ENCODE measurements at places on chromosomes 5 and 9. TPM values are rescaled to one million over a fixed set of nuclear protein-coding genes. Genes with fewer than 3 reads are reported as not detected.

DNA sequence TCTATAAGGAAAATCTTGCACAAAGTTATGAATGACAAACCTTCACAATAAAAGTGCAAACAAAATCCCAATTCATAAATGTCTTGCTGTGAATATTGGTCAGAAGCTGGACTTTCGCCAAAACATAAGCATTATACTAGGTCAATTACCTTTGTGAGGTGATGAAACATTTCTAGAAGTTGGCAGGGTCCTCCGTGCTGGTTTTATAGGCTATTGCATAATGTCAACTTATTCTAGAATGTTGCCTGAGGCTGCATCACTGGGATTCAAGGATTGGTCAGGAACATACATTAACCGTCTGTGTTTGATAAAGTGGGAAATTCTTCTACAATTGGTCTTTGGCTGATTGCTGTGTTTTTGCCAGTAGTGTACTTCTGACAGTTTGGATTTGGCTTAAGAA, 49.8 kb upstream of the PALM2AKAP2 start:
- no peak for DNase-seq

- DNase-seq = no peak
Observed at GRCh38 chr5:104095527-104095926, 532.9 kb upstream of the NUDT12 start.

GRCh38 chr9:77883846-77884771, 147.5 kb downstream of the GNAQ start:
- DNase-seq = no peak

DNA sequence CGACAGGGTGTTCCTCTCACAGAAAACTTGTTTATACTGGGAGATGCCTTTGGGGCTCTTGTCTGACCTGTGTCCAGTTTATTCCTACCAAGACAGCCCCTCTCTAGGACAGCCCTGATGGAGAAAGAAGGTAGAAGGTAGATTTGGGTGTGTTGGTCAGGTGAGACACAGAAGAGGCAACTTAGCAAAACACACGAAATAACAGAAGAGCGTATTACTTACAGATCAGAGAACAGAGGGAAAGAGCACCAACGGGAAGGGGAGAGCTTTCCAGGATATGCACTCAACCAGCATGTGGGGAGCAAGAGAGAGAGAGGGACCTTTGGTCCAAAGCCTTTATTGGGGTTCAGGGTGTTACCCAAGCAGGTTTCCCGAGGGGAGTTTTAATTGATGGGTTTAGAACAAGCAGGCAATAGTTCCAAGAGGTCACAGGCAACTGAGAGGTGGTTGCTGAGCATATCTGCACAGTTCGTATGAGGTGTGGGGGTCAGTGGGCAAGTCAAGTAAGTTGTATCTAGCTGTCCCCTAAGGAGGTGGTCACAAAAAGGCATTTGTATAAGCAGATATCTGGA, 31.8 kb downstream of the BAAT start:
- DNase-seq = no peak

DNA sequence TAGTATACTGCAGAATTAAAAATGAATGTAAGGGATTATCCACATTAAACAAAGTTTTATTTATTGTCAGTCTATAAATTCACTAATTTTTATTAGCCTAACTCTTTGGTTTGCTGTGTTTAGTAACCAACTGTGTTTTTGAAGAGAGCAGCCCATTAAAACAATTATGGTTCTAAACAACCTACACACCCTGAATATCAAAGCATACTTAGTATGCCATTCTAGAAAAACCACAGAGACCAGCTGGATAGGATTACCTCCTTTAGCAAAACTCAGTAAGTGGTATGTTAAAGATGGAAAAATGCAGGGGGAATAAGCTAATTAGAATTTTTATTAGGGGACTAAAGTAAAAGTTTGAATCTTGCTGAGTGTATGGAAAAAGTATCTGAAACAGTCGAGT, 1981.7 kb upstream of the NUDT12 start:
- no peak for DNase-seq

DNA sequence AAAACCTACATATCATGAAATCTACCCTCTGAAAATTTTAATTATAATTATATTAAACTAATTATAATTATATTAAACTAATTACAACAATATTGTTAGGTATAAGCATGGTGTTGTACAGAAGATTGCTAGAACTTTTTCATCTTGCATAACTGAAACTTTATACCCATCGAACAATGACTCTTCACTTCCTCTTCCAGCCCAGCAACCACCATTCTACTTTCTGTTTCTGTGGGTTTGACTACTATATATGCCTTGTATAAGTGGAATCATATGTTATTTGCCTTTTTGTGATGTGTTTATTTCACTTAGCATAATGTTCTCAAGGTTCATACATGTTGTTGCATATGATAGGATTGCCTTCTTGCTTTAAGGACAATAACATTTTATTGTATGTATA, 274.2 kb upstream of the CCNH start:
- no peak for DNase-seq

The TNFSF8 gene
- 0.67 TPM for polyA plus RNA-seq

The HTR4 gene
- polyA plus RNA-seq = 0.07 TPM

Data from renal pelvis (tissue), 12 donors.